ENCODE measurements at places on chromosomes 3 and 15.
A peak's percentile ranks its signal among the peaks of the same experiment; 100 is the strongest.

GRCh38 chr3:16472593-16472992 lies 40.9 kb downstream of the RFTN1 start:
- no peak for DNase-seq

GRCh38 chr3:88075497-88075896 lies 16.4 kb downstream of the ZNF654 start:
- DNase-seq = no peak

DNA sequence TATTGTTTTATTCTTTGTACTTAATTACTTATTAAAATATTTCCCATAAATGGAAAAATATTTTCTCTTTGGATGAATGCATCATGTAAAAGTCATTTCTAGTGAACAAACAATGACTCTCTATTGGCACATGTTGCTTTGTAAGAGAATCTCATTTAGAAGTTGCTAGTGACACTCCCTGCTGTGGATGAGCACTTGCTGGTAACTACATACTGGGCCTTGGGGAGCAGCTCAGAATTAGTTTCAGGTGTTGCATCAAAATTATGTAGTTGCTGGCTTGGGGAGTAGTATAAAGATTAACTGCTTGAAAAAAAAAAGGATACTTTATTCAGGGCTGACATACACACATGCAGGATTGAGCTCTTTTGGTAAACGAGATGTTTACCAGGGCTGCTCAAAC lies 80.3 kb upstream of the KCNAB1 start:
- no peak for DNase-seq

GRCh38 chr3:141388395-141388794 lies 20.1 kb downstream of the ZBTB38 start:
- peak; percentile 40 for DNase-seq

GRCh38 chr3:127822041-127822681 lies at the start of gene MGLL:
Gene MGLL (minus strand): TSS chr3:127822515. CDS start chr3:127822318, 197 bp downstream.
- no peak for DNase-seq

DNA sequence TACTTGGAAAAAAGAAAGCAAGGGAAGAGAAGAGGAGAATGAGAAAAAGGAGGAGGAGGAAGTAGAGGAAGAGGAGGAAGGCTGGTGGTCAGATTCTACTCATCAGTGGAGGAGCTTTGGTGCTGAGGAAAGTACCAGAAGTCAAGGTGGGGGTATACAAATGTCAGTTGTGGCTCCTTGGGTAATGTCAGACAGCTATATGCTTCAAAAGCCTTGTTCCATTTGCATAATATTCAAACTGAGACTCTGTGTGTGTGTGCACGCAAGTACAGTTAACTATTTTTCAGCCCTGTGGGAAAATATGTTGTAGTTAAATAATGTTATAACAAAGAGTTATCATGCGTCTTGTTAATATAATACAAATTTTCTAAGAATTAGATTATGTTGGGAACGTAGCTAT lies 609.7 kb downstream of the PDCD6IP start:
- DNase-seq = no peak

- no peak for DNase-seq
Observed at GRCh38 chr3:173789530-173790162, 392.1 kb downstream of the NLGN1 start.

- DNase-seq = no peak
Observed at GRCh38 chr3:66439666-66440344, 61.0 kb downstream of the LRIG1 start.

GRCh38 chr3:69766638-69767037 lies 27.4 kb downstream of the MITF start:
- DNase-seq = no peak

DNA sequence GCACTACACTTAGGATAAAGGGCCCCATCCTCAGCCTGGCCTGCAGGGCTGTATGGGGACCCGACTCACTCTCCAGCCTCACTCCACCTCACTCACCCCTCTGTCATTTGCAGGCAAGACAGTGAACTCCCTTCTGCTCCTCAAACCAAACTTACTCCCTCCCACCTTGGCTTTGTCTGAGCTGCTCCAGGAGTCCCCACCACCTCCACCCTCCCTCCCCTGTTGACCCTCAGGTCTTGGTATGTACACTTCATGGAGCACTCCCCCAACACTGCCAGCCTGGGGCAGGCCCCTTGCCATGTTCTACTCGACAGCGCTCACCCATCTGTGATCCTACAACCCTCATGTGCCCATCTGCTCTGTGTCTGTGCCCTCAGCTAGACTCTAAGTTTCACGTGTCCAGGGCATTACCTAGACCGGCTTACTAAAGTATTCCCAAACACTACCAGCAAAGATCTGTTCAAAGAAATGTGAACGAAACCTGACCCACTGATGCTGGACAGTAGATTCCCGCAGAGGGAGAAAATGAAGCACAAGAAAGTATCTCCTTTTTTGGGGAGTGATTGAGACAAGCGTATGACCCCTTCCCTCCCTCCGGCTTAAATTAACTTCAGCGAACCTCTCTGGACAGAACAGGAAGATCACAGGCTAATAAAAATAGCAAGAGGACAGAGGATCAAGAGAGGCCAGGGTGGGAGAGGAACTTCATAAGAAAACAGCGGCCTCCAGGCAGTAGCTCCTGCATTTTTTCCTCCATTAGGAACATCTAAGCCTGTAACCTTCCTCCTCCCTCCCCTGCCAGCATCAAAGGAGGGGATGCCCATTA lies 113.2 kb downstream of the RFTN1 start:
- DNase-seq = no peak

GRCh38 chr3:128232376-128233178 lies 79.3 kb downstream of the EEFSEC start:
- DNase-seq = no peak

GRCh38 chr3:182133752-182134151 lies 422.0 kb downstream of the SOX2 start:
- no peak for DNase-seq

GRCh38 chr3:183884097-183884426 lies 618 bp downstream of the PARL start:
- no peak for DNase-seq

DNA sequence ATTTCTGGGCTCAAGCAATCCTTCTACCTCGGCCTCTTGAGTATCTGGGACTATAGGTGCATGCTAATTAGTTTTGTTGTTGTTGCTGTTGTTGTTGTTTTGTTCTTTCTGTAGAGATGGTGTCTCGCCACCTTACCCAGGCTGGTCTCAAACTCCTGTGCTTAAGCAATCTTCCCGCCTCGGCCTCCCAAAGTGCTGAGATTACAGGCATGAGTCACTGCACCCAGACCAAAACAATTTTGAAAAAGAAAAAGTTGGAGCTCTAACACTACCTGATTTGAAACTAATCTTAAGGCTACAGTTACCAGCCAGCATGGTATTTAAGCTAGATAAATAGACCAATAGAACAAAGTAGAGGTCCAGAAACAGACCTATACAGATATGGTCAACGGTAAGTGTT lies 29.8 kb downstream of the KPNA1 start:
- no peak for DNase-seq

DNA sequence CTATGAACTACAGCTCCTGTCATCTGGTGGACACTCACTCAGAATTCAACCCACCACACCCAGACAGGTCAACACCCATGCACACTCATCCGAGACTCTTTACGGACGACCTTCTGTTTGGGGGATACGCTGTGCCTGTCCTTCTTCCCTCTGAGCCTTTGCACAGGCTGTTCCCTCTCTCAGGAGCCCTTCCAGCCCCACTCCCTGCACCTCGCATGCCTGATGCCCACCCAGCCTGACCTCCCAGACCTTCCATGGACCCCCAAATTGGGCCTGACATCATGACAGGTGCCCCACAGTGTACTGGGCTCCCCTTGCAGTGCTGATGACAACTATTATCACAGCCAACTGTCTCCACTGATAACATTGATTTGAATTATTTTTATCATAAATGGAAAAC lies 135.8 kb downstream of the NSMCE3 start:
- no peak for DNase-seq

GRCh38 chr3:126104742-126105605 lies 21.1 kb upstream of the SLC41A3 start:
- no peak for DNase-seq

DNA sequence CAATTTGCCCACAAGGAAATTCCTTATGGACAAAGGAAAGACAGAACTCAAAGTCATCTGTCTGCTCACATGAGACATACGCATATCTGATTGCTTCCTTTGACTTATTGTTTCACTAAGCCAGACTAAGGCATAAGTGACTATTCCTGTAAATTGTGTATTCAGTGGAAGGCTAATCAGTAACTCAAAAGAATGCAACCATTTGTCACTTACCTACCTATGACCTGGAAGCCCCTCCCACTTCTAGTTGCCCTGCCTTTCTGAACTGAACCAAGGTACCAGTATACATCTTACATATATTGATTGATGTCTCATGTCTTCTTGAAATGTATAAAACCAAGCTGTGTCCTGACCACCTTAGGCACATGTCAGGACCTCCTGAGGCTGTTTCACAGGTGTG lies 53.5 kb upstream of the PROK2 start:
- no peak for DNase-seq

GRCh38 chr15:41115652-41116115 lies 396 bp downstream of the INO80 start:
- DNase-seq = no peak

- DNase-seq = no peak
Observed at GRCh38 chr3:56323986-56324420, 144.3 kb downstream of the ERC2 start.

GRCh38 chr3:10164546-10165393 lies at the start of gene IRAK2:
Gene IRAK2 (plus strand): TSS chr3:10164919. CDS start chr3:10164955, 36 bp downstream.
- peak; percentile 27 for DNase-seq

DNA sequence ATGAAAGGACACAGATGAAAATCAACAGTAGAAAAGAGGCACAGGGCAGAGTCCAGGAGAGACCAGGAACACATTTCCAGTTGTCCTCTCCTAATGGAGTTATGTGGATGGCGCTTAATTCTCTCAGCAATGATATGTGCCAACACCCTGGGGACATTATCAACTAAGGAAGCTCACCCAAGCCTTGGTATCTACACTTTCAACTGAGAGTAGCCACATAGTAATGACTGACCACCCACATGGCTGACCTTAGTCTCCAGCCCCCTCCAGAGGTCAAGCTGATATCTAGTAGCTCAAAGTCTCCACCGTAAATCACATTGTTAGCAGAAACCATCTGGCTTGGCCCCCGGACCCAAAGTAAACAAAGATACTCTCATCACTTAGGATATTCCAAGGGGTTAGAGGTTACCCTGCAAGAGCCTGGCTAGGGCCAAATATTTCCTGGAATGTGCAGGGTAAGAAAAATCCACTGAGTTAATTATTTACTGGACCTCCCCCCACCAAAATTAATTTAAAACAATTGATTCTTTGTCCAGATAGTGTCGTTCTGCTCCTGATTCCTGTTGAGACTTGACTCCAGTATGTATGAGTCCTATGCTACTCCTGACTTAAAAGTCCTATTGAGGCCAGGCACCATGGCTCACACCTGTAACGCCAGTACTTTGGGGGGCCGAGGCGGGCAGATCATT lies 24.8 kb downstream of the GABRR3 start:
- DNase-seq = no peak

DNA sequence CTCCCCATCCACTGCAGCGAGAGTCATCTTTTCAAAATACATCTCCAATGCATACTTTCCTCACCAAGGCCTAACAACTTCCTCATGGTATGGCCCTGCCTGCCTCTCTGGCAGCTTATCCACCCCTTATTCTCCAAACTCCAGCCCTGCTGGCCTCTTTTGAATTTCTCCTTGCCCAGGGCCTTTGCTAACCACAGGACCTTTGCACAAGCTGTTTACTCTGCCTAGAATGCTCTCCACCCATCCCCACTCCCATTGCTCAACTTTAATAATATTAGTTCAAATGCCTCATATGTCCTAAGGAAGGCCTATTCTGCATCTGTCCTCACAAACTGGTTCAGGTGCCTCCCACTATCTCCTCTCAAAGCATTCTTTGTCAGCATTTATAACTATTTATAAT lies 230.7 kb downstream of the CADPS start:
- DNase-seq = no peak

- DNase-seq = no peak
Observed at GRCh38 chr15:77034695-77035489, 36.0 kb downstream of the TSPAN3 start.

DNA sequence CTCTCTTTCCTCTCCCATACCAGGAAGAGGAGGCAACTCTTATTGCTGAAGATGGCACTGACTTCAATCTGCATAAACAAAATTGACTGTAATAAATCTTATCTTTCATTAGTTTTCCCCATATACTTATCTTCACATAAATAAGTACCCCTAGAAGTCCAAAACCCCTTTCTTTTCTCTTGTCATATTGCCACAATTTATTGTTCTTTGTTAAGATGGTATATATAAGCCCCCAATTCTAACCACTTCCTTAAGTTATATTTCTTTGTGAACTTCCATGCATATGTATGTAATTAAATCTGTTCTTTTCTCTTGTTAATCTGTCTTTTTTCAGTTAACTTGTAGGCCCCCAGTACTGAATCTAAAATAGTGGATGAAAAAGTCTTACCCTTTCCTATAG lies 68.8 kb downstream of the TNIK start:
- DNase-seq = no peak

GRCh38 chr15:57305009-57305408 lies 71.3 kb upstream of the CGNL1 start:
- no peak for DNase-seq

DNA sequence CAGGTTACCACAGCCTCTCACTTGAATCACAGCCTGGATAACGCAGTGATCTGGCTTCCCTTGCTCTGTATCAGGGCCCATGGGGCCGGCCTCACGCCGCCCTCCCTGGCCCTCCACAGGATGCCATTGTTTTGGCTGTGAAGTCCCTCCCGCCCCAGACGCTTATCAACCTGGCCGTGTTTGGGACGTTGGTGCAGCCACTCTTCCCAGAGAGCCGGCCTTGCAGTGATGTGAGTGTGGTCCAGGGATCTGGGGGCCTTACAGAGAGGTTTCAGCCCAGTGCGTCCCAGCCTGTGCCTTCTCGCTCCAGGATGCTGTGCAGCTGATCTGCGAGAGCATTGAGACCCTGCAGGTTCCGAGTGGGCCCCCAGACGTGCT lies 6.6 kb downstream of the VWA5B2 start:
- DNase-seq = no peak

- DNase-seq = no peak
Observed at GRCh38 chr3:131553495-131554247, 50.9 kb upstream of the MRPL3 start.

GRCh38 chr3:168021737-168022450 lies 73.8 kb downstream of the GOLIM4 start:
- no peak for DNase-seq

- DNase-seq = peak; percentile 44
Observed at GRCh38 chr3:114332342-114333179, 38.7 kb downstream of the TIGIT start.

GRCh38 chr3:65020281-65021160 lies 332.7 kb upstream of the ADAMTS9 start:
- no peak for DNase-seq

DNA sequence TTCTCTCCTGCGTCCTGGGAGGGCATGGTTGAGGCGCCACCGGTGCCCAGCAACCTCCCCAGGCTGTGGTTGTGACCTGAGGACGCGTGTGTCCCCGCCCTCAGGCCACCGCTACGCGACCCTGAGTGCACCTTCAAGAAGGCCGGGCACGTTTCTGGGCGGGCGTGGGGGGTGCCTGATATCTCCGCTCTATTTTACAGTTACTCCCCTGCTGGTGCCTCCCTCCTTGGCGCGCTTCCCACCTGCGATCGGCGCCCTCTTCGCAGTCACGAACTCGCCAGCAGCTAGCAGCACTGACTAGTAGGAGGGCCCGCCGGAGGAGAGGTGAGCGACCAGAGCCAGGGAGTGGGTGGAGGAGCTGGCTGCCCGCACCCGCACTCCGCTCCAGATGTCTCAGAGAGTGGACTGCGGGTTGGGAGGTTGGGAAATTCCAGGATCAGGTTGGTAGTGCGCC lies 43.2 kb upstream of the POLG start:
- DNase-seq = no peak

- DNase-seq = peak; percentile 77
Observed at GRCh38 chr3:98561727-98562521, 30.1 kb downstream of the GPR15 start.

- DNase-seq = no peak
Observed at GRCh38 chr15:39820050-39820602, 37.5 kb upstream of the FSIP1 start.

All from CD4-positive, alpha-beta T cell treated with Interleukin-4 for 4 hours (primary cell).